Fibroblast of lung (primary cell): ENCODE measurements at places on chromosomes 1 and 21. TPM values are rescaled to one million over a fixed set of nuclear protein-coding genes. Genes with fewer than 3 reads are reported as not detected.

The SPRR2G gene
- not detected in 2 replicates for total RNA-seq

The EDARADD gene
- not detected in 2 replicates for total RNA-seq

The LHX4 gene
- under 0.01 and 0.33 TPM in 2 replicates for total RNA-seq

The SARS1 gene
- 429 and 437 TPM in 2 replicates for total RNA-seq

The HIVEP3 gene
- total RNA-seq, result 0.51 and 0.83 TPM in 2 replicates

The RIPPLY3 gene
- total RNA-seq, result not detected in 2 replicates

The CYP4Z1 gene
- total RNA-seq, result not detected in 2 replicates

The HMCN1 gene
- 6.8 and 12.3 TPM in 2 replicates for total RNA-seq

The CASQ2 gene
- not detected in 2 replicates for total RNA-seq

The KRTAP12-2 gene
- total RNA-seq, result not detected in 2 replicates

The DNM3 gene
- 1.8 and 3.6 TPM in 2 replicates for total RNA-seq

The SLC26A9 gene
- not detected in 2 replicates for total RNA-seq

The NUF2 gene
- 0.51 and 4.6 TPM in 2 replicates for total RNA-seq

The TCHHL1 gene
- not detected in 2 replicates for total RNA-seq

The JAM2 gene
- 1.0 and 2.1 TPM in 2 replicates for total RNA-seq

The C2CD2 gene
- total RNA-seq, result 18.0 and 22.3 TPM in 2 replicates

The WASF2 gene
- 16.7 and 26.3 TPM in 2 replicates for total RNA-seq

The KPRP gene
- total RNA-seq, result not detected in 2 replicates

The GOLT1A gene
- total RNA-seq, result 0.50 TPM in 1 of 2 replicates, not detected in the other

The LCE1A gene
- total RNA-seq, result not detected in 2 replicates

The GPR3 gene
- 0.17 and 0.26 TPM in 2 replicates for total RNA-seq

The TMEM240 gene
- total RNA-seq, result 4.9 and 5.4 TPM in 2 replicates

The SPATA21 gene
- not detected in 2 replicates for total RNA-seq

The ARHGEF11 gene
- 28.0 and 29.1 TPM in 2 replicates for total RNA-seq

The KLHDC8A gene
- total RNA-seq, result not detected in 2 replicates

The TTC4 gene
- 18.2 and 19.3 TPM in 2 replicates for total RNA-seq

The MLLT11 gene
- total RNA-seq, result 0.77 and 2.8 TPM in 2 replicates

The KLHDC7A gene
- total RNA-seq, result not detected in 2 replicates

The GPATCH4 gene
- 11.3 and 12.2 TPM in 2 replicates for total RNA-seq

The NR0B2 gene
- not detected in 2 replicates for total RNA-seq

The OR2T29 gene
- total RNA-seq, result not detected in 2 replicates

The CD244 gene
- total RNA-seq, result not detected in 2 replicates

The PTPN7 gene
- not detected in 2 replicates for total RNA-seq

The IBA57 gene
- 3.6 and 3.8 TPM in 2 replicates for total RNA-seq

The ADGRB2 gene
- total RNA-seq, result 7.4 and 10.4 TPM in 2 replicates

The HPCAL4 gene
- not detected in 2 replicates for total RNA-seq

The SLC45A1 gene
- total RNA-seq, result 2.3 and 2.6 TPM in 2 replicates

The CR1L gene
- total RNA-seq, result under 0.01 TPM in 1 of 2 replicates, not detected in the other

The DOCK7 gene
- total RNA-seq, result 92.5 and 153 TPM in 2 replicates

The MUL1 gene
- total RNA-seq, result 21.8 and 26.9 TPM in 2 replicates

The DNASE2B gene
- not detected in 2 replicates for total RNA-seq

The S100A7 gene
- total RNA-seq, result not detected in 2 replicates

The POLR3GL gene
- total RNA-seq, result 15.4 and 23.8 TPM in 2 replicates

The CRYBG2 gene
- not detected in 2 replicates for total RNA-seq

The CHIA gene
- not detected in 2 replicates for total RNA-seq

The BCAN gene
- under 0.01 TPM in 1 of 2 replicates, not detected in the other for total RNA-seq
